ENCODE measurements at places on chromosomes 4 and X.

GRCh38 chr4:144316869-144317268 is 176.4 kb upstream of the GYPA start:
- no peak for DNase-seq

DNA sequence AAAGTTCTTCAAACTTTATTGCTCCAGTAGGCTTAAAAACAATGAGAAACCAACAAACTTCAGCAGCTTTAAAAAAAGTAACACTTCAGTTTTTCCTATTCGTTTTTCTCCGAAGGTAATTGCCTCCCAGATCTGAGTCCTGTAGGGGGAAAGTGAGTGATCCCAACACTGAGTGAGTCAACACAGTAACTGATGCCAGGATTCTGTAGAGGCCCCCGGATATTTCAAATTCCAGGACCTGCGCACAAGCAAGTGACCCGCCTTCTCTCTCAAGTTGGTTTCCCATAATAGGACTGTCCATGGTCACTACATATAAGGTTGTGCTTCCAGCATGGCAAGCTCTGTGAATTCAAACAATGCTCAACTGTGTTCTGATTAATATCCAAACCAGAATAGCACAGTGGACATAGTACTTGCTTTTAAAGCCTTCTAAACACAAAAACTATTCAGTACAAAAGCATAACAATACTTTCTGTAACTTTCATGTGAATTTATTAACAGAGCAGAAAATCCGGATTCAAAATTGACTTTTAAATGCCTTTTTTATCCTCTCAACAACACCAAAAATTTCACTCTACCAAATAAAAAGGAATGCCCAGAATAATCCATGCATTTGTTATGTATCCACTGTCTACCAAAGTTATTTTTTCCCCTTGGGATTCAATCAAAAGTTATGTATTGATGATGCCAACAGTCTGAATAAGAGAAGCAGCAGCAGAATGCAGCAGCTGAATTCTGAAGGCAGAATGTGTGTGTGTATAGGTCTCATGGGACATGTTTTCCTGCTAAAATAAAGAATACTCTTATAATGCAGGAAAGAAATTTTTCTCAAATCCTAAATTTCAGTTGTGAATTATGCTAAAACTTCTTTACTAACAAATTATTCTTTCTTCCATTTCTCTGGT is at the start of gene DMD:
TSS of gene DMD (minus strand) at position 194 of the 905 bp plus-strand sequence. CDS start 237 bp downstream, outside the sequence.
- DNase-seq, result no peak

DNA sequence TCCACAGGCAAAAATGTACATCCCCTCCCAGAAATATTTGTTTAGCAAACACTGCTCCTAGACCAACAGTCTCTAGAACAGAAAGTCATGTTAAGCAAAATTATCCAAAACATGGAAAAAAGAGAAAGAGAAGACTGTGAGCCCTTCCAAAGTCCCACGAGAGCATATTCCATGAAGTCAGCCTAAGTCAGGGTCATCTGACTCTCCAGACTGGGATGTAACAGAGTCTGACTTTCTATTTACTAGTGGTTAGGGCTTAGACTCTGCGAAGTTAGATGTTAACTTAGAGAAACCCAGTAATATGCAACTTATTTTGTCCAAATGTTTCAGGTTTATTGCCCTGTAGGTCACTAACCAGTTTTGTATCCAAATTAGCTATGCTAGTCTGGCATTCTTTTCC is 102.3 kb downstream of the MID1 start:
- DNase-seq, result no peak

DNA sequence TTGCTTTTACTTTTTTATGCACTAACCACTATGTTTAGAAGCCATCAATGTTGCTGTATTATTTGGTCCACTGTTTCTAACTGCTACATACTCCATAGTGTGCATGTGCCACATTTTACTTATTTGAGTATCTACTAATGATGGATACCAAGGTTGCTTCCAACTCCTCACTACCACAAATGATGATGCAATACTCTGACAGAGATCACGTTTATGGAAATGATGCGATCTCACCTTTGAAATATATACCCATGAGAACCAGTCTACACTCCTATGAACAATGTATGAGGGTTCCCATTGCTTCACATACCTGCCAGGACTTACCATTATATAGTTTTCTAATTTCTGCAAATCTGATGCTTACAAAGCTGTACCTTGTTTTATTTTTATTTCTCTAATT is 44.2 kb downstream of the HUWE1 start:
- no peak for DNase-seq

DNA sequence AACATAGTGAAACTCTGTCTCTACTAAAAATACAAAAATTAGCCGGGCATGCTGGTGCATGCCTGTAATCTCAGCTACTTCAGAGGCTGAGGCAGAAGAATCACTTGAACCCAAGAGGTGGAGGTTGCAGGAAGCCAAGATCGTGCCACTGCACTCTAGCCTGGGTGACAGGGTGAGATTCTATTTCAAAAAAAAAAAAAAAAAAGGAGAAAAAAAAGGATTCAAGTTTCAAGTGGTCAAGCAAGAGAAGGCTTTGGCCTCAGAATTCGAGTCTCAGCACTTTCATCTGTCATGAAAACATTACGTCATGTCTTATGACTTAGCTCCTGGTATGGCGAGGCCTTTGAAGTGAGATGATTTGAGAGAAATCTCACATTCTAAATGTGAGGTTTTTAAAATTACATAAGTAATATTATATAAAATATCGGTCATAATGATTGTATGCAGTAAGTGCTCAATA is 21.2 kb upstream of the DHRSX start:
- DNase-seq, result no peak

All from HFF-Myc (cell line).